ENCODE measurements at places on chromosomes 6 and 20.
A peak's percentile ranks its signal among the peaks of the same experiment; 100 is the strongest.

GRCh38 chr6:26554447-26554696 is 16.2 kb downstream of the HMGN4 start:
- DNase-seq: no peak

- DNase-seq: no peak
Measured at GRCh38 chr6:14921170-14921569, 324.7 kb upstream of the JARID2 start.

DNA sequence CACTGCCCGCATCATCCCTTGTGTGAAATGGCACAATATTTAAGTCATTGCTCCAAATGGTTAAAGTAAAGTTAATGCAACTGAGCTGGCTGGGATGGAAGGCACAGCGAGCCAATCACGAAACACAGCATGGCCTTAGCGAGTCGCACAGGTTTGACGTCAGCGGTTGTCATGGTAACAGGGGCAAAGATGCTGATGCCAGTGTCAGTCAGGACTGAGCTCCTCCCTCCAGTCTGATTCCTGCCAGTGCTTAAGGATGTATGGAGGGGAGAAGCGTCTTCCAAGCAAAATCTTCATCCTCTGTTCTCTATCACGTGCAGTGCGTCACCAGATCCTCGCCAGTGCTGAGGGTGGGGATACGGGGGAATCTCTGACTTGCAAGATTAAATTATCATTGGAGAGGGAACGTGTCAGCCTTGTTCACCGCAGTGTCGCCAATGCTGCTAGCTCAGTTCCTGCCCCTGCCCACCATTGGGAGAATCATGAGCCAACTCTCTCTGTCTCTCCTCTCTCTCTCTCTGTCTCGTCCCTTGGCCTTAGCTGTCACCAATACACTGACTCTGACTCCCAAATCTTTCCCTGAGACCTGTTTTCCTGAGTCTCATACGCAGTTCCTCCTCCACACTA is 24.5 kb downstream of the TSPYL4 start:
- no peak for DNase-seq

- DNase-seq: no peak
Measured at GRCh38 chr6:36769676-36770499, 69.4 kb downstream of the CPNE5 start.

GRCh38 chr6:144613859-144614258 is 328.7 kb downstream of the UTRN start:
- DNase-seq: no peak

DNA sequence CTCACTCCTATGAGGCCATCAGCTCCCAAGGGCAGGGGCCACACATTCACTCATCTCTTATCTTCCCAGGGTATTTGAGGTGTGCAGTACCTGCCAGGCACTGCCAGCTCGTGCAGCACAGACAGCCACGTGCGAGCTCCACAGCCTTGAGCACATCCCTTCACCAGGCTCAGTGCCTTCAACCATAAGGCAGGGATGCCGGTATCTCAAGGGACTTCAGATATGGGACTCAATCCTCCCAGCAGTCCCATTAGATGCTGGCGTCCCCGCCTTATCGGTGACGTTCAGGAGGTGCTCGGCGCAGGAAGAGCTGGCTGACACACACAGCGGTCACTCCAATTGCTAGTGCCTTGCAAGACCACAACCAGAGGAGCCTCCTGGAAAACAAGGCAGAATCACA is 47.0 kb downstream of the EZR start:
- no peak for DNase-seq

DNA sequence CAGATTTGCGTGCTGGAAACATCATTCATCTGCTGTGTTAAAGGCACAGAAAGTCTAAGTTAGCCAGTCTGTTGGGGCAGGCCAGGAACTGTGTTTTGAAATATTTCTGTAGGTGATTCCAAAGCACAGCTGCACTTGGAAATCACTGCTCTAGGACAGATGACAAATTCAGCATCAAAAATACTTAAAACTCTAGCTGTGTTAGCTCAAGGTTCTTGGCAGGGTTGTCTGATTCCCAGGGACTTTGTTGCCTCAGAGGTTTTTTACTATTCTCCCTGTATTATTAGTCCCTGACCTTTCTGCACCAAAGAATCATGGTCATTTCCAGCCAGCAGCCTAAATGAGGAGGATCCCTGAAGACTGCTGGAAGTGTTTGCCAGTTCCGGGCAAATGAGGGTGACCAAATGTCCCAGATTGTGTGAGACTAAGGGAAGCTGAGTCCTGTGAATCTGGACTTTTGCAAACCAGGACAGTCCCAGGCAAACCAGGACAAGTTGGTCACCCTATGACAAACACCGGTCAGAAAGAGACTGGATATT is 84.3 kb upstream of the TMEM30A start:
- DNase-seq: no peak

GRCh38 chr6:140566781-140567277 is 1192.4 kb upstream of the CITED2 start:
- no peak for DNase-seq

GRCh38 chr20:8212286-8212685 is 80.2 kb downstream of the PLCB1 start:
- no peak for DNase-seq

- DNase-seq: no peak
Measured at GRCh38 chr6:54053881-54054391, 57.3 kb upstream of the MLIP start.

DNA sequence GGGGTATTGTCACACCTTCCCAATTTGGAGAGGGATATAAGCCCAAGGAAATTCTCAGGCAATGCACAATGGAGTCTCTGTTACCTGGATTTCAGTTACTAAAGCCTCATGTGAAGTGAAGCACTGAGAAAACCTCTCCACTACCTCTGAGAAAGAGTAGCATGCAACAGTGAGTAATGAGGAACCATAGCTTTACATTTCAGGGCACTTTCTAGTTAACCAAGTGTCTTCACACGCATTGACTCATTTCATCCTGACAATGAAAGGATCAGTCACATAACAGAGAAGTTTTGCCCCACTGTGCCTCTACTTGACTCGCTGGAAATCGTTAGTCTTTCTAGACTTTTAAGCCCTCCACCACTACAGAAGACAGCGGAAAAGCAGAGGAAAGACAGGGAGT is 86.2 kb upstream of the ARID1B start:
- DNase-seq: no peak

- DNase-seq: peak; percentile 13
Measured at GRCh38 chr6:40551966-40552505, 35.1 kb downstream of the LRFN2 start.

DNA sequence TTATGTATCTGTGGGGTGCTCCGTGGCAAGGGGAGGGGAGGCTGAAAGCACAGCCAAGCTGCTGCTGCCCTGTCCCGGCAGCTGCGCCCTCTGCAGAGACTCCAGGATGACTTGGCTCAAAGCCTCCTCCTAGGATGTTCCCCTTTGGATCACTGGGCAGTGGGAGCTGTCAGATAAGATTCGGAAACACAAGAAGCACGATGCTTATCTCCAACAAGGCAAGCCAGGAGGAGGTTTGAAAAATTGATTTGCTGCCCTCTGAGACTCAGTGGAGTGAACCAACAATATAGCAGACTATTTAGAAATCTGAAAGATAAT is 776.4 kb downstream of the C6orf118 start:
- DNase-seq: no peak
